Activated T-cell treated with anti-CD3 and anti-CD28 coated beads, Interleukin-2, amount 50 U/mL, for 72 hours (primary cell): ENCODE measurements at places on chromosomes 5 and 9. TPM values are rescaled to one million over a fixed set of nuclear protein-coding genes. Genes with fewer than 3 reads are reported as not detected.

UBE2R2 gene
- 59.7 TPM for total RNA-seq

DNA sequence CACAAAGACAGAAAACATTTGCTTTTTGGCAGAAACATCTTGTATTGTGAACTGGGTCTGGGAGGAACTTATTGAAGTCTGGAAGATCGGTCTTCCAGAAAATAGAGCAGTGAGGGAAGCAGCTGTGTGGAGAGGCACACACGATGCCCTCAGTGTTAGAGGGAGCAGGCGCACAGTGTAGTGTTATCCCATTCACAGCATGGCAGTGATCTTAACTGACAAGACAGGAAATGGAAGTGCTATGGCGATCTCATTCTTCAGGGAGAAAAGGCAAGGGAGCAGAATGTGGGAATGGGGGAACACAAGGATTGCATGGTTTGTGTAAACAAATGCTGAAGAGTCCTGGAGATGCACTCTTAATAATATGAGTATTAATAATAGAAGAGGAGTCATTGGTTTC is 161.0 kb downstream of the PBX3 start:
- no peak overlapping the region for H3K4me3 ChIP-seq
- no peaks in the 10 kb centered on the region for H3K36me3 ChIP-seq
- no peak overlapping the region for H3K27ac ChIP-seq
- H3K27me3 ChIP-seq, result no peaks in the 10 kb centered on the region
- no peak for DNase-seq

- no peaks in the 10 kb centered on the region for H3K36me3 ChIP-seq
- H3K27ac ChIP-seq, result no peak overlapping the region
- no peak overlapping the region for H3K4me3 ChIP-seq
- no peaks in the 10 kb centered on the region for H3K4me1 ChIP-seq
- DNase-seq, result no peak
- H3K27me3 ChIP-seq, result no peaks in the 10 kb centered on the region
Measured at GRCh38 chr5:60447488-60447920, 252.5 kb downstream of the DEPDC1B start.

DNA sequence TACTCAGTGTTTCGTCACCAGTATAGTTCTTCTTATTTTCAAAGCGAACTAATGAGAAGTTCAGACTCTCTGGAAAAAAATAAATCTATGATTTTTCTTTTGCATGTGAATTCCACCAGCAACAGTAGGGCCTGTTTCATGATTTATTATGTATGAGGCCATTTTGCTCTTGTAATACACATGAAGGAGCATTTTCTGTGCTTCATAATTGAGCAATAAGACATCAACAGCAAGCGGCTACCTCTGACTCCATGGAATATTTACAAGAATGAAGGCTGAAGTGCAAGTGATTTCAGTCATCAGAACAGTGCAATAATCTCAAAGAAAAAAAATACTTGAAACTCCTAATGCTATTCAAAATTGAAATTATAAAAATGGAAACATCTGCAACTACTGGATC is 282.9 kb upstream of the EDIL3 start:
- no peaks in the 10 kb centered on the region for H3K4me1 ChIP-seq
- no peak overlapping the region for H3K4me3 ChIP-seq
- no peak for DNase-seq
- H3K27ac ChIP-seq, result no peak overlapping the region
- no peaks in the 10 kb centered on the region for H3K27me3 ChIP-seq
- no peaks in the 10 kb centered on the region for H3K36me3 ChIP-seq

DNA sequence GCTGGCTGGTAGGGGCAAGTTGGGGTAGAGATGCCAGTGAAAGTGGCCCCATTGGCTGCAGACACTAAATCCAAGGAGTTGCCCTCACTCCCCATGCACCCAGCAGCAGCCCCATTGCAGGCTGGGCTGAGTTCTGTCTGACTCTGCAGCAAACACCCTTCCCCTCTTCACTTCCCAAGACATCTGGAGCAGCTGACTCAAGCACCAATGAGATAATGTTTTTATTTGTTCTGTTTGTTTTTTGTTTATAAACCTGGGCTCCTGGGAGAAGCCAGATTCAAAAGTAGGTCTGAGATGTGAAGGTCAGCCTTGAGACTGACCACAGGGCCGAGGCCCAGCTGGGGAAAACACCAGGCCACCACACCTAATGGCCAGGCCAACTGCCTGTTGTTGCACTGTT is 545.9 kb upstream of the KLF4 start:
- no peak for DNase-seq
- H3K36me3 ChIP-seq, result peaks cover 5% of the 10 kb centered on the region
- H3K27me3 ChIP-seq, result no peaks in the 10 kb centered on the region
- H3K4me1 ChIP-seq, result no peaks in the 10 kb centered on the region
- H3K4me3 ChIP-seq, result no peak overlapping the region

PIP5KL1 gene
- 6.4 TPM for total RNA-seq

DNA sequence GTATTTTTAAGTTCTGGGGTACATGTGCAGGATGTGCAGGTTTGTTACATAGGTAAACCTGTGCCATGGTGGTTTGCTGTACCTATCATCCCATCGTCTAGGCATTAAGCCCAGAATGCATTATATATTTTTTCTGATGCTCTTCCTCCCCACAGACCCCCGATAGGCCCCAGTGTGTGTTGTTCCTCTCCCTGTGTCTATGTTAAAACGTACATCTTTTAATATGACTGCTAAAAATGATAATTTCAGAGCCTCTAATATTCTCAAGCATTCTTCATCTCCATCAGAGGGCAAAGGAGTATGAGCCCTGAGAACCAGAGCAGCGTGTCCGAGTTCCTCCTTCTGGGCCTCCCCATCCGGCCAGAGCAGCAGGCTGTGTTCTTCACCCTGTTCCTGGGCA is at the start of gene OR1J2:
OR1J2 (plus strand) TSS at position 301 of the 400 bp plus-strand sequence; CDS start at position 301, 0 bp downstream.
- peaks cover 24% of the 10 kb centered on the region for H3K27me3 ChIP-seq
- H3K36me3 ChIP-seq, result no peaks in the 10 kb centered on the region
- no peaks in the 10 kb centered on the region for H3K4me1 ChIP-seq
- H3K27ac ChIP-seq, result no peak within 1 kb of the TSS
- no peak for DNase-seq

DNA sequence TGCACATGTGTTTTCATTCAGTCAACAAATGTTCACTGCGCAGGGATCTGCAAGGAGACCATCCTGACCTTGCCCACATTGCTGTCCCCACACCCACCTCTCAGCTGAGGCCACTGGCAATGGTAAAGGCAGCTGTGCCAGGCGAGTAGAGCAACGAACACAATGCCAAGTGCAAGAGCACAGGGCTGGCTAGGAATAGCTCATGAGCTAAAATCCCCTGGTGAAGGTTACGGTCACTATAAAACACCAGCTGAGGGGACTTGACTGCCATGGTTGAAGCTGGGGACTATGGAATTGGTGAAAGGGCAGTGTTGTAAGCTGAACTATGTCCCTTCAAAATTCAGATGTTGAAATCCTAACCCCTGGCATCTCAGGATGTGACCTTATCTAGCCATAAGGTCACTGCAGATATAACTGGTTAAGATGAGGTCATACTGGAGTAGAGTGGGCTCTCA is 96.1 kb downstream of the OTULIN start:
- H3K4me3 ChIP-seq, result no peak overlapping the region
- H3K27ac ChIP-seq, result no peak overlapping the region
- no peak for DNase-seq
- no peaks in the 10 kb centered on the region for H3K36me3 ChIP-seq

DBH gene
- not detected for total RNA-seq

DNA sequence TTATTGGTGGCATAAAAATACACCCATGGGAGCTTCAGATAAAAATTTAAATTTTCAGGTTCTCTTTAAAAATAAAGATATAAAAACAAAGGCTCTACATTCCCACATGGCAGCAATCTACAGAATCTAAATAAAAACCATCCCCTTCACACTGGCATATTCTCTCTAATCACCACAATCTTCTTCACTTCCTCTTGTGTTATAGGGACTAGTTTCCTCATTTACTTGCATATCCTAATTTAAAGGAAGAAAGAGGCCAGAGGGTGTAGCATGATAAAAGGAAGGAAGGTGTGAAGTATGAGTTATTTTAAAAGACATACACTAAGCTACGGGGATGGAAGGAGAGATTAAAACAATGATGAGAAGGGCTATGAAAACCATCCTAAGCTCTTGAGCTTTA is 390.5 kb downstream of the ZNF608 start:
- no peak for DNase-seq
- H3K36me3 ChIP-seq, result no peaks in the 10 kb centered on the region
- no peak overlapping the region for H3K27ac ChIP-seq
- no peaks in the 10 kb centered on the region for H3K4me1 ChIP-seq
- H3K4me3 ChIP-seq, result no peak overlapping the region

DNA sequence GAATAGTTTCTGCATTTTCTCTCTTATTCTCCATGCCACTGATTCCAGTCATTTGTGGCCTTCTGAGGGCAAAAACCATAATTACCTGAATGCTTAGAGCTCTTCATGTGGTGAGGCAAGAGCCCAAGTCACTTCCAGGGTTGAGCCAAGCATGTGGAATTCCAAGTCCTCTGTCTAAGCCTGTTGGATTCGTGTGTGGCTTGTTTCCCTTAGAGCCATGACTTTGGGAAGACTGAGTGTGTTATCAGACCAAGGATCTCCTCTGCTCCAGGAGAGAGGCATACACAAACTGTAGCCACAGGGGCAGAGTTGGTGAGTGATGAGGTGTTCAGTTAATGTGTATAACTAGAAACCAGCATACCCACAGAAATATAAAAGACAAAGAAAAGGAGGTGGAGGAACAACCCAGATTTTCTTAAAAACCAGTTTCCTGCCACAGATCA is 27.1 kb downstream of the SLC22A5 start:
- no peak overlapping the region for H3K27ac ChIP-seq
- peaks cover 75% of the 10 kb centered on the region for H3K4me1 ChIP-seq
- H3K27me3 ChIP-seq, result no peaks in the 10 kb centered on the region
- no peak for DNase-seq
- H3K36me3 ChIP-seq, result no peaks in the 10 kb centered on the region

DNA sequence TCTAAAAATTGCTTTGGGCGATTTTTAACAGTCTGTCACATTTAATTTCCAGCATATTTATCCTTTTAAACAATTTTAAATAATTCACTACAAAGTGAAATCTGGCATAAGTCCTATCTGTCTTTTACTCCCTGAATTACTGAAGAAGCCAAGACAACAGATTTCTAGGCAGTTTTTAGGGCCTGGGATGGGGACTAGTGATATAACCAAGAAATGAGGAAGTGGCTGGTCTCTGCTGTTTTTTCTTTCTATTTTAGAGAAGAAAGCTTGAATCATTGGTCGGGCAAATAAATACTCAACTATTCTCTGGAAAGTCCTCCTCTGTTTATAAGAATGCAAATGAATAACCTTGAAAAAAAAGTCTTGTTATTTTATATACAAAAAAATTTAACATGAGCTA is 79.7 kb upstream of the SSBP2 start:
- no peaks in the 10 kb centered on the region for H3K27me3 ChIP-seq
- DNase-seq, result no peak
- no peak overlapping the region for H3K27ac ChIP-seq
- H3K4me3 ChIP-seq, result no peak overlapping the region

ARHGEF39 gene
- 12.0 TPM for total RNA-seq

- no peaks in the 10 kb centered on the region for H3K27me3 ChIP-seq
- no peak overlapping the region for H3K27ac ChIP-seq
- peaks cover 6% of the 10 kb centered on the region for H3K4me1 ChIP-seq
- no peak for DNase-seq
- H3K4me3 ChIP-seq, result no peak overlapping the region
Measured at GRCh38 chr5:171888051-171888481, 102.4 kb downstream of the SMIM23 start.

GRCh38 chr5:171363846-171364245 is 23.8 kb upstream of the NPM1 start:
- peaks cover 27% of the 10 kb centered on the region for H3K27me3 ChIP-seq
- H3K4me1 ChIP-seq, result peaks cover 7% of the 10 kb centered on the region
- DNase-seq, result no peak
- no peaks in the 10 kb centered on the region for H3K36me3 ChIP-seq
- H3K4me3 ChIP-seq, result no peak overlapping the region

- no peaks in the 10 kb centered on the region for H3K36me3 ChIP-seq
- DNase-seq, result no peak
- H3K27me3 ChIP-seq, result no peaks in the 10 kb centered on the region
- H3K4me1 ChIP-seq, result peaks cover 6% of the 10 kb centered on the region
Measured at GRCh38 chr5:145689235-145689634, 145.9 kb downstream of the PRELID2 start.

DNA sequence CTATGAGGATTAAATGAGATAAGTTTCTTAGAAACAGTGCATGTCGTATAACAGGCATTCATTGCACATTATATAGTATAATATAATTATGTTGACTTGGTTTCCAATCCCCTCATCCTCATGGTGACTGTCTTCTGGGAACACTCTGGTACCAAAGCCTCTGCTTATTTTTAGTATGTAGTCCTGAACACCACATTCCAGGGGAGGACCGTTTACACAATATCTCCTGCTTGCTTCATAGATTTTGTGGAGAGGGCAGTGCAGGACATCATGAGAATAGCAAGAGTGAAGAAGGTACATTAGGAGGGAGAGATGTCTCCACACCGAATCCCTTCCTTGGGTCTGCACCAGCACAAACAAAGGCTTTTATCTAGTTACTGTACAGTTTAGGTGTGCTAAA is 20.5 kb upstream of the BHMT start:
- peaks cover 2% of the 10 kb centered on the region for H3K36me3 ChIP-seq
- H3K27ac ChIP-seq, result no peak overlapping the region
- no peak overlapping the region for H3K4me3 ChIP-seq
- no peak for DNase-seq
- peaks cover 6% of the 10 kb centered on the region for H3K27me3 ChIP-seq

ZNF883 gene
- total RNA-seq, result 0.89 TPM

TPRN gene
- 19.9 TPM for total RNA-seq

RPL35 gene
- 1,754 TPM for total RNA-seq

DNA sequence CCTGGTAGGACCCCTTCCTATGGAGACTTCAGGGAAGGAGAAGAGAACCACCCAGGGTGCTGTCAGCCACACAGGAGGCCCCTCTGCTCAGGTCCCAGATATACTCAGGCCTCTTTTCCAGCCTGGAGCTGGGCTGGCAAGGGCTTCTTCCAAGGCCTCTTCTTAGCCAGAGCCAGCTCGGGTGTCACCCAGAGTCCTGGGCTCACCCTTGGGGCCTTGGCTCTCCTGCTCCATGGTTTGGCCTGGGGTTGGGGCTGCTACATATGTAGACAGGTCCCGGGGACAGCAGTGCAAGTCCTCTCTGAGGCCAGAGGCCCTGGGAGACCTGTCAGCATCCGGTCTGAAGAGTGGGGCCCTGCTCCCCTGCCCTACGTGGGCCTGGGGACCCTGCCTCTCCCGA is 22.8 kb downstream of the PAEP start:
- no peak overlapping the region for H3K4me3 ChIP-seq
- DNase-seq, result no peak
- H3K27me3 ChIP-seq, result no peaks in the 10 kb centered on the region
- no peaks in the 10 kb centered on the region for H3K36me3 ChIP-seq
- no peaks in the 10 kb centered on the region for H3K4me1 ChIP-seq
- no peak overlapping the region for H3K27ac ChIP-seq
